Stimulated activated CD8-positive, alpha-beta memory T cell treated with anti-CD3 and anti-CD28 coated beads, Interleukin-4, amount 100 ng/mL, for 24 hours (primary cell): ENCODE measurements at places on chromosomes 1 and 21.

GRCh38 chr1:39213511-39214002 lies 9.1 kb downstream of the MACF1 start:
- no peak for DNase-seq

- DNase-seq: no peak
Measured at GRCh38 chr1:3785456-3786157, 10.7 kb downstream of the LRRC47 start.

GRCh38 chr1:84700070-84700469 lies 9.8 kb upstream of the SSX2IP start:
- no peak for DNase-seq

DNA sequence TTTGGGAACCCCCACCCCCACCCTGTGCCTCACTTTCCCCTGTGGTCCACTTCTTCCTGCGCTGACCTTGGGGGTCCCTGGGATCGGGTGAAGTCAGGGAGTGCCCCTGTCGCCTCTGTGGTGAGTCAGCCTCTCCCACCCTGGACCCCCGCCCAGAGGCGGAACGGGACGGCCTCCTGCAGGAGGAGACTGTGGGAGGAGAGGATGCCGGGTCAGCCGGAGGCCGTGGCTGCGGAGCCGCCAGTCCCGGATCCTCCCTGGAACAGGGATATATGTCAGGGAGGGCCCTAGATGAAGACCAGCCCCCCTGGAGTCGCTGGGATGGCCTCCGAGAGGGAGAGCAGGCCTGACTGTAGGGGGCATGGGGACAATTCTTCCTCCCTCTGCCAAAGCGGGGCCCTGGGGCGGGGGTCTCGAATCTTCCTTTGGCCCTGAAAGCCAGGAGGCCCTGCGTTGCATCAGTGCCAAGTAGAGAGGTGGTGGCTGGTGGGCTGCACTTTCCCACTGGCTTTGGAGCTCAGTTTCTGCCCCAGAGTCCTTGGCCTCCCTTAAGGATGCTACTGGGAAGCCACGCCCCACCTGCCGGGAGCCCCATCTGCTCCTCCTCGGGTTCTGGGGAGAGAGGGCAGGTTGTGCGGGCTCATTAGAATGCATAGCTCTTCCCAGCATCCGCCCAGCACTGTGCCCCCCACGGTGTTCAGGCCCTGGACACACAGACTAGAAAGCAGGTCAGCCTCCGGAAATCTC lies 930 bp downstream of the ARHGEF10L start:
- DNase-seq: no peak

DNA sequence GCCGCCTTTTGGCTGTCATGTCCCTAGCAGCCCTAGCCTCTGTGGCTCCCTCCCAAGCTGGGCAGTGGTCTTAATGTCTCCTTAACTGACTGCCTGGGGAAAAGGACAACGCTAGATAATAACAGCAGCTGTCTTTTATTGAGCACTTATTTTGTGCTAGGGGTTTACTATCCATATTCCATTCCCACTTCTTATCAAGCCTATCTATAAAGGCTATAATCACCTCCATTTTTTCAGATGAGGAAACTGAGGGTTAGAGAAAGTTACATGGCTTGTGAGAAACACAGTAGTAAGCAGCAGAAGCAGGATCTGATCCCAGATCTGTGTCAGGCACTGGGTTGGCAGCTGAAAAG lies 6.2 kb downstream of the SH3BGRL3 start:
- no peak for DNase-seq

DNA sequence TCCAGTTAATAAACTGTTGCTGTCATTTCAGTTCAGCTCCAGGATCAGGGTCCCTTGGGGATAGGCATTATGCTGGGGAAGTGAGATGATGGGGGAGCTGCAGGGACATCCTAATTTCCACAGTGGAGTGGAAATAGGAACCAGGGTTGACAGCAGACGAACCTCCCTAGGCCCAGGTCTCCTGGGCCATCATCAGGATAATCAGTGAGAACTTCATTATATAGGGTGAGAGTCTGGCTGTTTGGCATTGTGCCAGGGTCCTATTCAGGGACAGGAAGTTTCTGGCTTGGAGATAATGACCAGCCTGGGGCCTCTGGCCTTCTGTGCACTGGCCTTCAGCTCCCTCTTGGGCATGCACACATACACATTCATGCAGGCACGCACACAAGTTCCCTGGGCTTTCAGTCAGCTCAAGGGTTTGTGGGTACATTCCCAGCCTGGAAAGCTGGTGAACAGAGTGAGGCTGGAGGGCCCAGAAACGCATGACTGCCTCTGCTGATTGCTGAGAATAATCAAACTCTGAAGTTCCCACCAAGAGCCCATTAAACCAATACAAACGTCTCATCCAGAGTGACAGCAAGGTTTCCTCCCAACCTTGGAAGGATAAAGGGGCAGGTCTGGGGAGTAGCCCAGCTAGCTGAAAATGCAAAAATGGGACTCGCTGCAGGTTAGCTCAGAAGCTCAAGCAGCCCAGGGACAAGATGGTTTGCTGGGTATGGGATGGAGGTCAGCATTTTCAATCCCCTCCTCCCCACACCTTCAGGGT lies 13.9 kb upstream of the LRIG2 start:
- DNase-seq: no peak

GRCh38 chr1:181397845-181398244 lies 85.5 kb upstream of the CACNA1E start:
- DNase-seq: no peak

- peak; percentile 22 for DNase-seq
Measured at GRCh38 chr1:201792534-201793305, 36.2 kb upstream of the IPO9 start.

- DNase-seq: no peak
Measured at GRCh38 chr1:3773572-3774275, 1.2 kb downstream of the SMIM1 start.

GRCh38 chr1:223639331-223639749 lies 26.2 kb downstream of the CAPN8 start:
- no peak for DNase-seq

DNA sequence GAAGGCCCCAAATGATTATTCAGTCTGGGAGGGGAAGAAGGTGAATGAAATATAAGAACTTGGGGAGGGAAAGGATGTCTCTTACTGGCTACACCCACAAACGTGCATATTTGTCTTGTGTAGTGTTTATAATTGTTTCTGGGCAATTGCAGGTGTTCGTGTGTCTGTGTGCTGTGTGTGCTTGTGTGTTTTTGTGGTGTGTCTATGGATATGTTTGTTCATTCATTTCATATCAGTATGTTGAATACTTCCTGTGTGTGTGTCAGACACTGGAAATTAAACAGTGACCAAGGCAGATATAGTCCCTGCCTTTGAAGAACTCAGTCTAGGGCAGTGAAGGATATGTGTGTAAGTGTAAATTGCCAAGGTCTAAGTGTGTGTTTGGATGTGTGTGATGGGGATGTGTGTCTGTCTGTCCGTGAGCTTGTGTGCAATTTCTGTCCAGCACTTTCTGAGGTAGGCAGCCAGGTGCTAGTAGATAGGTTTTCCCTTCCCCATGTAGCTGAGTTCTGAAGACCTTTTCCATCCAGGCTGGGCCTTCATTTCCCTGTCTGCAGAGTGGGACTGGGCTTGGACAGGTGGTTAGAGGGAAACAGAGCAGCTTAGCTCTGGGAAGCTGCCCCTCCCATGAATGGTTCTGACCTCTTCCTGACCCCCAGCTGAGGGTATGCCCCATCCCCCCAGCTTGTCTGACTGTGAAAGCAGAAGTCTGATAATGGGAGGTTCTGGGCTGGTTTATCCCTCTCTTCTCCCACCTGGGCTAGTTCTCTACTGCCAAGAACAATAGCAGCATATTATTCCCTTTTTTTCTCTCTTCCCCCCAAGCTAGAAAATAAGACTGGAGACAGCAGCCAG lies 3.8 kb downstream of the AGO1 start:
- DNase-seq: no peak

DNA sequence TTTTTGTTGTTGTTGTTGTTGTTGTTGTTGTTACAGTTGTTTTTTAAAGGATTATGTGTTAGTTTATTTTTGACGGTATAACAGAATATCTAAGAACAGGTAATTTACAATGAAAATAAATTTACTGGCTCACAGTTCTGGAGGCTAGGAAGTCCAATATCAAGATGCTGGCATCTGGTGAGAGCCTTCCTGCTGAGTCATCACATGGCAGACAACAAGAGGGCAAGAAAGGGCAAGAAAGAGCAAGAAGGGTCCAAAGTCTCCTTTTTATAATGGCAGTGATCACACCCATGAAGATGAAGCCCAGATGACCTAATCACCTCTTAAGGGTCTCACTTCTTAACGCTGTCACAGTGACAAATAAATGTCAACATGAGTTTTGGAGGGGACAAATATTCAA lies 142.1 kb downstream of the NEGR1 start:
- no peak for DNase-seq
